ENCODE measurements at places on chromosomes 2 and 18.

- no peak for DNase-seq
These were observed 127.2 kb upstream of the EML6 start for GRCh38 chr2:54595999-54596902.

GRCh38 chr18:74217476-74218143 is 69.3 kb downstream of the TIMM21 start:
- DNase-seq, result no peak

DNA sequence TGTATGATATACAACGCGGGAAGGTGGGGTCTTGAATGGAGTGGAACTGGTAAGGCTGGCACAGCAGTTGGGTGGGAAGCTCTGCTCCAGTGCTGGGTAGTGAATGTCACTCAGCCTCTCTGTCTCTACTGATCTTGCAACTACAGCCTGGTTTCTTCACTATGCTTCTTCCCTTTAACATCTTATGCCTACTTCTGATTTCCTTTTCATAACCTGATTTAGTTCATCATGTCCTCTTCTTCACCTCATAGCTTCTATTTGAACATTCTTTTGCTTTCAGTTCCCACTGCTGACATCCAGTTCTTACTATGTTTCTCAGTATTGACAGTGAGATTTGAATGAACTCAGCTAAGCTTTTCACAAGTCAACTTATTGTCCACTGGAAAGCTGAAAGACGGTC is 286.2 kb downstream of the ARL6IP6 start:
- no peak for DNase-seq

- DNase-seq, result no peak
These were observed 101.9 kb downstream of the PRKCE start for GRCh38 chr2:45753381-45753780.

- no peak for DNase-seq
These were observed 43.3 kb downstream of the OSBPL6 start for GRCh38 chr2:178237488-178238153.

GRCh38 chr18:36212301-36213171 is 25.2 kb downstream of the MOCOS start:
- DNase-seq, result no peak

- DNase-seq, result no peak
These were observed 77.0 kb downstream of the CTIF start for GRCh38 chr18:48615566-48616401.

Measured in activated T-helper 1 cell treated with anti-CD3 and anti-CD28 coated beads, Interleukin-2, amount 50 U/mL, for 16 hours (primary cell).